Fibroblast of upper back skin (primary cell): ENCODE measurements at places on chromosomes 6 and 20.

- peak; percentile 37 for DNase-seq
These were observed 273.5 kb upstream of the RUNX2 start for GRCh38 chr6:45054610-45055009.

- DNase-seq: no peak
These were observed 4.3 kb downstream of the AKAP7 start for GRCh38 chr6:131139599-131139998.

DNA sequence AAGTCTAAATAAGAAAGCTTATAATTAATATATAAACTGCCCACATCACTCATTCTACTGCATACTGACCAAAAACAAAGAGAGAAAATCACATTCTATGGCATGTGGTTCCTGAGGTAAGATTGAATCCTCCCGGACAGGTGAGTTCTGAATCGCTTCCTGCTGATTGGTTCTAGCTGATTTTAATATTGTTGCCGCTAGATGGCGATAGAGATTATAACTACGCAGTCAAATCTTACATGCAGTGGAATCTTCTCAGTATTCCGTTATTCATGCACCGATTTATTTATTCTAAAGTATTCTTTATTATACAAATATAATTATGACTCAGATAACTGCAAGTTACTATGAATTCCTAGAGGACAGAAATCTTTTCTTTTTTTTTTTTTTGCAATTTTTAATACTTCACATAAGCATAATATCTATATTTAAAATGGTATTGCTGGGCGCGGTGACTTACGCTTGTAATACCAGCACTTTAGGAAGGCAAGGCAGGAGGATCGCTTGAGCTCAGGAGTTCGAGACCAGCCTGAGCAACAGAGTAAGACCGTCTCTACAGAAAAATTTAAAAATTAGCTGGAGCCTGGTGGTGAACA, 24.2 kb upstream of the TMX4 start:
- peak; percentile 50 for DNase-seq

GRCh38 chr6:104688283-104688969, 171.3 kb downstream of the HACE1 start:
- DNase-seq: no peak

DNA sequence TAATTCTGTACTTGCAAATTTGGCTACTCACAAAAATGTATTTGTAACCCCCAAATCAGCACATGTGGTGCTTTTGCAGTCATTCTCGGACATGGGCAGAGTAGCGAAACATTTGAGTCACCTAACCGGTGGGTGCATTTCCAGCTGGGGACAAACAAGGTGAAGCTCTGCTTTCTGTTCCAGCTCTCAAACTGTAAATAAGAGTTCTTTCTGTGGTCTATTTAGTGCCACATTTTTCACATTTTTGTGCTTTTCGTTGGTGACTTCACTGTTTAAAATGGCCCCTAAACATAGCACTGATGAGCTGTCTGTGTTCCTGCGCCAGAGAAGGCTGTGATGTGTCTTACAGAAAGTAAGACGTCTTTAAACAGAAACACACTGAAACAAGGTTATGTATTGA, 244.5 kb downstream of the CDC5L start:
- no peak for DNase-seq

DNA sequence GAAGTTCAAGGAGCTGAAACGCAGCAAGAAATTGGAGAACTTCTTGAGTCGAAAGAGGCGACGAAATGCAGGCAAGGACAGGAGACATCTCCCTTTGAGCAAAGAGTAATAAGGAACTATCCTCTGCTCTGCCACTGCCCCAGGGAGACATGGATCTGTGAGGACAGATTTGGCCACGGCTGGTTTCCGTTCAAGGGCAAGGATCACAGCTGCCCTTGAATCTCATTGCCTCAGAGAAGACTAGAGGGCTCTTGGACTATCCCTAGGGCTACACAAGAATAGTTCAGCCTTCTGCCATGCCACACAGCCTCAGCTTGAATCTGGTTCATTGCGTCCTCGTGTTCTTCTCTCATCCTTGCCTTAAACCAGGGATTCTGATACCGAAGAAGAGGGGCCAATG, 7.7 kb downstream of the RRP36 start:
- DNase-seq: no peak
